Left renal cortex interstitium (tissue), 4 donors: ENCODE measurements at places on chromosomes 12 and 14.

GRCh38 chr12:27580561-27581330 is 56.7 kb downstream of the PPFIBP1 start:
- no peak for DNase-seq

- peak; percentile 21 for DNase-seq
Measured at GRCh38 chr12:88111074-88111652, 30.7 kb downstream of the CEP290 start.

GRCh38 chr14:93954900-93955849 is 21.2 kb downstream of the ASB2 start:
- no peak for DNase-seq

- DNase-seq, result no peak
Measured at GRCh38 chr14:51805541-51805940, 54.9 kb upstream of the GNG2 start.

- DNase-seq, result no peak
Measured at GRCh38 chr12:89968151-89968700, 259.6 kb upstream of the ATP2B1 start.

DNA sequence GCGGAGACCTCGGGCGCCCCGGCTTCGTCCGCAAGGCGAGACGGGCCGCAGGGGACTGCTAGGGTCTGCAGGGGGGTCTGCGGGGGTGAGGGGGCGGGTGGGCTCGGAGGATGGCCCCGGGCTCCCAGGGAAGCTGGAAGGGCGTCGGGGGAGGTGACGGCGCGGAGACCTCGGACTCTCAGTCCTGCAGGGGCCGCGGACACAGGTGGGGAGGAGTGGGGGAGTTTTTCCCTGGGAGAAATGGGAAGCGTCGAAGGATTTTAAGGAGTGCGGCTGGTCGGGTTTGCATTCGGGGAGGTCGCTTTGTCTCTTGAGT is 25.9 kb downstream of the ZBTB42 start:
- DNase-seq, result no peak

DNA sequence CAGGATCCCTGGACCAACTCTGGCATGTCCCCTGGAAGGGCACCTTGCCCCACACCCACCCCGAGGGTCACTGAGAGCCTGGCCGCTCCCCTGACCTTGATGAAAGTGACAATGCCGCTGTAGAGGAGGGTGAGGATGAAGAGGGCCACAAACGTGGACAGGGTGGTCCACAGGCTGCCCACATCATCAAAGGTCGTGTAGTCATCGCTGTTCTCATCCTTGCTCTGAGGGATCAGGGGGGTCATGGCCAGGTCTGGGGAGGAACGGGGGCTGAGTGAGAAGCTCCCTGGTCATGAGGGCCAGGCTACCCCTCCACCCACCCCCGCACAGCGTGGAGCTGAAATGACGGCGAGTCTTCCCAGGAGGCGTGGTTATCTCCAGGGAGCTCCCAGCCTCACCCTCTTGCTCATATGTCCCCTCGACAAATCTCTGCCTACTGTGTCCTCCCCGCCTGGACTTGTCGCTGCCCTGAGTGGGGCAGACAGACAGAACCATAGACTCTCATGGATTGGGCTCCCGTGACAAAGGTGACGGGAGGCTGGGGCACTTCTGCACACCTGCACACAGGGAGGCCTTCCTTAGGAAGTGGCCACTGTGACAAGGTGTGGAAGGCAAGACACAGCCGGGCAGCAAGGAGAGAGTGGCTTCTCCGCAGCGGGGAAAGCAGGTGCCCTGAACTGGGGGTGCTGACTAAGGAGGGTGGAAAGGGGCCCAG is 311.1 kb downstream of the TMEM121 start:
- no peak for DNase-seq
